Karpas-422 (cell line): ENCODE measurements at places on chromosomes 3 and 15. TPM values are rescaled to one million over a fixed set of nuclear protein-coding genes. Genes with fewer than 3 reads are reported as not detected.
A peak's percentile ranks its signal among the peaks of the same experiment; 100 is the strongest.

- H3K27me3 ChIP-seq: no peaks in the 10 kb centered on the region
- H3K36me3 ChIP-seq: no peaks in the 10 kb centered on the region
- H3K4me3 ChIP-seq: no peak overlapping the region
- no peak overlapping the region for H3K27ac ChIP-seq
- H3K4me1 ChIP-seq: no peaks in the 10 kb centered on the region
Measured at GRCh38 chr15:86877171-86877631, 797.5 kb downstream of the AGBL1 start.

The TNNC1 gene
- 0.65 TPM in 1 of 2 replicates, not detected in the other for total RNA-seq

- no peaks in the 10 kb centered on the region for H3K4me1 ChIP-seq
- no peak overlapping the region for H3K27ac ChIP-seq
- no peaks in the 10 kb centered on the region for H3K36me3 ChIP-seq
- H3K4me3 ChIP-seq: no peak overlapping the region
Measured at GRCh38 chr3:142614059-142614626, 17.9 kb downstream of the PLS1 start.

The ITPKA gene
- not detected in 2 replicates for total RNA-seq

GRCh38 chr3:46490338-46491084, 7.3 kb upstream of the RTP3 start:
- H3K4me1 ChIP-seq: peaks cover 4% of the 10 kb centered on the region; the same call in 1 of the 2 replicates
- DNase-seq: no peak
- no peak overlapping the region for H3K27ac ChIP-seq
- H3K36me3 ChIP-seq: no peaks in the 10 kb centered on the region
- no peaks in the 10 kb centered on the region for H3K27me3 ChIP-seq

GRCh38 chr3:98596541-98597500, 3.4 kb upstream of the CPOX start:
- H3K4me3 ChIP-seq: no peak overlapping the region
- no peak overlapping the region for H3K27ac ChIP-seq
- DNase-seq: peak; percentile 87
- peaks cover 16% of the 10 kb centered on the region for H3K4me1 ChIP-seq
- no peaks in the 10 kb centered on the region for H3K27me3 ChIP-seq
